ENCODE measurements at places on chromosomes 7 and 10. TPM values are rescaled to one million over a fixed set of nuclear protein-coding genes. Genes with fewer than 3 reads are reported as not detected.

WEE2 gene
- not detected for total RNA-seq

LDB3 gene
- 0.03 TPM for total RNA-seq

LRIT1 gene
- not detected for total RNA-seq

PPP1R3C gene
- total RNA-seq, result 0.31 TPM

MEIG1 gene
- not detected for total RNA-seq

NOS3 gene
- total RNA-seq, result 15.5 TPM

RGS10 gene
- 7.2 TPM for total RNA-seq

ATP5F1C gene
- total RNA-seq, result 483 TPM

PDGFA gene
- 149 TPM for total RNA-seq

Data from H7 (cell line).